ENCODE measurements at places on chromosomes 3 and 15.

DNA sequence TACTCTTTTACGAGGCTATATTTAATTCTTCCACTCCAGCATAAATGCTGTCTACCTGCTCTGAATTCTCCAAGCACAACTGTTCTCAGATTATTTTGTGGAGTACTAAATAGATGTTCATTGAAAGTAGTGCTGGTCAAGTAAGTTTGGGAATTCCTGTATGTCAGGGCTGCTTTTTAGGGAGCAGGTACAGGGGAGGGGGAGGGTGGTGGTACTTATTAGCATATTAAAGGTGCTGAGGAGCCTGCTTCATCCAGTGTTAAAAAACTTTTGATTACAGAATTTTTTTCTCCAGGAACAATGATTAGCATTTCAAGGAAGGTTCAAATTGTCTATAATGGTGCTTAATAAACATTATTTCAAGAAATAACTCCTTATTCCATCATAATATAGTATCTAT, 59.2 kb downstream of the PPM1L start:
- DNase-seq, result no peak

DNA sequence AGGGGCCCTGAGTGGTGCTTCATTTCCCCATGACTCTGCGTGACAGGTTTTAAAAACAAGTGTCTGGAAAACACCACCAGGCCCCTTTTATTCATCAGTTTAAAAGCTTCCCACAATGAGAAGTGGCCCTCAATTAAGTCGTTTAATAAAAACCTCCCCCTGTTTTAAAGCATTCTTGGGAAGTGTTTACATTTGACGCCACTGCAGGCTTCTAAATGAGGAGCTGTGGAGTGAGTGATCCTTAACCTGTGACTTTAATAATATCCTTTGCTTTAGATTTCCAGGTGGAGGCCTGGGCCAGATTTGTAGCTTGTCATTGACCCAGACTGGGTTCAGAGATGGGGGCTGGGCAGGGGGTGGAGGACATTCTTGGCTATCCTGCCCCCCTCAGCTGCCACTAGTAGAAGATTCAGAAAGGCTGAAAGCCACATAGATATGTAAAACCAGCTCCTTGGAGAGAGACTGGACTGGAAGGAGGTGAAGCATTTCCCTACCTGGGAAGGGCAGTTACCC, 11.3 kb downstream of the CGNL1 start:
- no peak for DNase-seq

GRCh38 chr15:25838191-25838870, 24.8 kb downstream of the ATP10A start:
- no peak for DNase-seq

GRCh38 chr3:196995027-196995426, 26.4 kb upstream of the PIGZ start:
- DNase-seq, result no peak

GRCh38 chr15:89172921-89173320, 48.5 kb downstream of the RLBP1 start:
- no peak for DNase-seq

GRCh38 chr3:188212308-188212969, 58.5 kb downstream of the LPP start:
- no peak for DNase-seq

DNA sequence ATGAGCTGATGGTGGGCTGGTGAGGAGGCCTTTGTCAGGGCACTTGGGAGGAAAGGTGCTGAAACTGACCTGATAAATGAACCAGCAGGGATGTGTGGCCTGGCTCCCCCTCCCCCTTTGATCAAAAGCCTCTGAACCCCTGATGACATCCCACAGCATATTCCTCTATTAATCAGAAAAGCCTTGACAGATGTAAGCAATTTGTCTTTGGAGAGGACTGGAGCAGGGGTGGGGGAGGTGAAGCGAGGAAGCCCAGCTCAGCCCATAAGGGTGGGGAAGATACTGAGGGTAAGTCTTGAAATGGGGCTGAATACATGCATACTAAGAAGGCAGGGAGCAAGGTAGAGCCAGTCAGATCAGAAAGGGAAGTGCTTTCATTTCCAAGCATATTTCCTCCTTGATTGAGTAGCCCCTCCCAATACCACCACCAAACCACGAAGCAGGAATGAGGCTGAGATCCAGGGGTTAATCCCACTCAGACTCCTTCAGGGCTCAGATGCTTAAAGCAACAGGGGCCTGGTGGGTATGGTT, 34.7 kb upstream of the MRPS22 start:
- DNase-seq, result no peak

All from stimulated activated CD8-positive, alpha-beta memory T cell treated with anti-CD3 and anti-CD28 coated beads, Interleukin-4, amount 100 ng/mL, for 48 hours (primary cell).